Chondrocyte (in vitro differentiated cells): ENCODE measurements at places on chromosomes 6 and 20. TPM values are rescaled to one million over a fixed set of nuclear protein-coding genes. Genes with fewer than 3 reads are reported as not detected.
A peak's percentile ranks its signal among the peaks of the same experiment; 100 is the strongest.

GRCh38 chr6:6663421-6664135, 75.1 kb downstream of the LY86 start:
- DNase-seq: no peak
- H3K4me1 ChIP-seq: no peaks in the 10 kb centered on the region
- peaks cover 9% of the 10 kb centered on the region for H3K27me3 ChIP-seq

- no peak overlapping the region for H3K27ac ChIP-seq
- H3K36me3 ChIP-seq: no peaks in the 10 kb centered on the region
- H3K4me3 ChIP-seq: no peak overlapping the region
- peaks cover 14% of the 10 kb centered on the region for H3K27me3 ChIP-seq
- no peaks in the 10 kb centered on the region for H3K4me1 ChIP-seq
- DNase-seq: no peak
These were observed 116.8 kb downstream of the MAFB start for GRCh38 chr20:40572251-40572650.

- peaks cover 5% of the 10 kb centered on the region for H3K27me3 ChIP-seq
- no peaks in the 10 kb centered on the region for H3K36me3 ChIP-seq
- H3K27ac ChIP-seq: no peak overlapping the region
- no peak for DNase-seq
- H3K4me1 ChIP-seq: no peaks in the 10 kb centered on the region
These were observed 694.3 kb upstream of the FLRT3 start for GRCh38 chr20:15031546-15032351.

GRCh38 chr6:169575365-169575764, 126.5 kb downstream of the WDR27 start:
- no peak for DNase-seq
- peaks cover 7% of the 10 kb centered on the region for H3K36me3 ChIP-seq
- no peaks in the 10 kb centered on the region for H3K27me3 ChIP-seq
- no peak overlapping the region for H3K4me3 ChIP-seq
- no peak overlapping the region for H3K27ac ChIP-seq

- H3K4me3 ChIP-seq: no peak overlapping the region
- no peaks in the 10 kb centered on the region for H3K27me3 ChIP-seq
- DNase-seq: no peak
- no peak overlapping the region for H3K27ac ChIP-seq
- H3K36me3 ChIP-seq: no peaks in the 10 kb centered on the region
These were observed 34.0 kb downstream of the BMP5 start for GRCh38 chr6:55841341-55841740.

GRCh38 chr20:40675599-40676221, 13.3 kb downstream of the MAFB start:
- peaks cover 63% of the 10 kb centered on the region for H3K27me3 ChIP-seq
- no peak overlapping the region for H3K27ac ChIP-seq
- H3K4me3 ChIP-seq: no peak overlapping the region

- peaks cover 50% of the 10 kb centered on the region for H3K27me3 ChIP-seq
- H3K4me3 ChIP-seq: no peak overlapping the region
- H3K4me1 ChIP-seq: peaks cover 3% of the 10 kb centered on the region
- H3K27ac ChIP-seq: no peak overlapping the region
- H3K36me3 ChIP-seq: no peaks in the 10 kb centered on the region
- no peak for DNase-seq
These were observed 18.6 kb downstream of the CCM2L start for GRCh38 chr20:32028647-32029372.

GRCh38 chr6:170111816-170112582, 178.9 kb downstream of the DLL1 start:
- H3K36me3 ChIP-seq: no peaks in the 10 kb centered on the region
- H3K27me3 ChIP-seq: peaks cover 31% of the 10 kb centered on the region
- H3K27ac ChIP-seq: no peak overlapping the region
- no peaks in the 10 kb centered on the region for H3K4me1 ChIP-seq

DNA sequence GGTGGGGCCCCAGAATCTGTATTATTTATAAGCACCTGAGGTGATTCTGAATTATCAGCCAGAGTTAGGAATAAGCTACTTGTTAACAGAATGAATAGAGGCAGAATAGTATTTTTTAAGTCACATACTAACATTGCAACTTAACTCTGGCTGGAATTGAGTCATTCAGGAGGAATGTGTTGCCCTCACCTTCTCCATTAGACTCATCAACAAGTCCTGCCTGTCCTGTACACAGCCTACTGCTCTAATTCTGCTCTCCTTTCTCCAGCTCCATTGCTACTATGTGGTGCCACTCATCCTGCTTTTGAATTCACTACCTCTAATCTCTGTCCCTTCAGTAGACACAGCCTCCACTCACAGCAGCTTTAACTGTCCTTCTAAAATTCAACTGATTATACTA, 669.4 kb downstream of the DHX35 start:
- H3K4me3 ChIP-seq: no peak overlapping the region
- H3K4me1 ChIP-seq: no peaks in the 10 kb centered on the region
- H3K27ac ChIP-seq: no peak overlapping the region
- no peaks in the 10 kb centered on the region for H3K36me3 ChIP-seq
- no peak for DNase-seq

DNA sequence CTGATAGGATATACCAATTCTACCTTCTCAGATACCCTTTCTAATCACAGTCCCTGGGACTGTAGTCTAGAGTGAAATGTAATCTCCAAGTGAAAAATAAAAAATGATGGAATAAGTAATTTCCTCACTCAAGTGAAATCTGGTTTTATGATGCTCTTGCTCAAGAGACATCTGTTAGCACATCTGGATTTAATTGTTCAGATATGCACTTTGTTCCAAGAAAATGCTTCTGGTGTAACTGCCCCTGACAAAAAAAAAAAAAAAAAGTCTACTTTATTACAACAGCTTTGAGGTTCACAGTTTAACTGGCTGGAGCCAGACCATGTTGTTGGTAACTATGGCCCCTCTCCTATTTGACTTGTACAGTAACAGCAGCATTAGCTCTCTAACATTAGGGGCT, 251.8 kb downstream of the BTBD9 start:
- H3K4me1 ChIP-seq: peaks cover 24% of the 10 kb centered on the region
- H3K27me3 ChIP-seq: no peaks in the 10 kb centered on the region
- no peaks in the 10 kb centered on the region for H3K36me3 ChIP-seq
- no peak for DNase-seq

- no peak overlapping the region for H3K27ac ChIP-seq
- no peak for DNase-seq
- H3K36me3 ChIP-seq: no peaks in the 10 kb centered on the region
- no peaks in the 10 kb centered on the region for H3K4me1 ChIP-seq
These were observed 288.4 kb upstream of the SASH1 start for GRCh38 chr6:148054219-148054618.

DNA sequence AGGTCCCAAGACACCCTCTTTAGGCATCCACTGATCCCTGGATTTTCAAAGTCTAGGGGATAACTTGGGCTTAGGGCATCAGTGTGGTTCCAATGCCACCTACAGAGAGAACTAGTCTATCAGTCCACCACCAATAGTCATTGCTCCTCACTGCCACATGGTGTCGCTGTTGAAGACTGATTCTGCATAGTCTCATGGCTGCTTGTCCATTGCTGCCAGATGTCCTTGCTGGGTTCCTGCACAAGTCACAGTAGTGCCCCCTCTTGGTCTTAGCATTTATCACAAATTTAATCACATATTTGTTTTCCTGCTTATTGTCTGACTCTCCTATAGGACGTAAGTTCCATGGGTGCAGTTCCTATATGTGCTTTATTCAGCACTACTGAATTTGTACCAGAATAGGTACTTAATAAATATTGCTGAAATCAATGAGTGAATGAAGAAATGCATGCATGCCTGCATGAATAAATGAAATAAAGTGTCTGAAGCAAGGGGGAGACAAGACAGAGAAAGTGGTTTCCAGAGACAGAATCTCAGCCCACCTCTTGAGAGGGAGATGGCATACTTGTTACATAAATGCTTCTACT, 45.9 kb upstream of the RALY start:
- H3K4me1 ChIP-seq: no peaks in the 10 kb centered on the region
- H3K27me3 ChIP-seq: peaks cover 12% of the 10 kb centered on the region
- H3K4me3 ChIP-seq: no peak overlapping the region
- H3K36me3 ChIP-seq: peaks cover 5% of the 10 kb centered on the region
- DNase-seq: no peak
- H3K27ac ChIP-seq: no peak overlapping the region

- no peaks in the 10 kb centered on the region for H3K27me3 ChIP-seq
- no peak overlapping the region for H3K27ac ChIP-seq
- no peaks in the 10 kb centered on the region for H3K36me3 ChIP-seq
- no peak for DNase-seq
These were observed 409.6 kb upstream of the CHD6 start for GRCh38 chr20:42027746-42028268.

- peak overlapping the region; percentile 59 for H3K27ac ChIP-seq
- peaks cover 48% of the 10 kb centered on the region for H3K4me1 ChIP-seq
- peak overlapping the region; percentile 64 for H3K4me3 ChIP-seq
- peaks cover 3% of the 10 kb centered on the region for H3K36me3 ChIP-seq
- peaks cover 8% of the 10 kb centered on the region for H3K27me3 ChIP-seq
These were observed 64.8 kb upstream of the TMEM30A start for GRCh38 chr6:75349262-75349984.

DNA sequence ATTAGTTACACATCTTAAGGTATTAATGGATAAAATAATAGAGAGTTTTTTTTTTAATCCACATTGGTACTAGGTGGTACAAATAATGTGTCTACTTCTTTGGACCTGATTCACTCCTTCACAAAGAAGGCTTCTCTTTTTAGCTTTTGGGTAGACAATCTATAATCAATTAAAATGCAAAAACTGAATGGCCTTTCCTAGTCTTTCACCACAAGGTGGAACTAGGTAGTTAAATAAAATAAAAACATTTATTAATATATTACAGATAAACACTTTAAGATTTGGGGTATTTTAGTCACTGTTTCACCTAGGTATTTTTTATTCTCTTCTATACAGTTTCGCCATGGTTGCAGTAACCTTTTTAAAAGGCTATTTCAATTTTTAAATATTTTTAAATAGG, 68.3 kb upstream of the DST start:
- H3K4me1 ChIP-seq: peaks cover 52% of the 10 kb centered on the region
- DNase-seq: no peak
- no peak overlapping the region for H3K4me3 ChIP-seq
- H3K27ac ChIP-seq: no peak overlapping the region

DNA sequence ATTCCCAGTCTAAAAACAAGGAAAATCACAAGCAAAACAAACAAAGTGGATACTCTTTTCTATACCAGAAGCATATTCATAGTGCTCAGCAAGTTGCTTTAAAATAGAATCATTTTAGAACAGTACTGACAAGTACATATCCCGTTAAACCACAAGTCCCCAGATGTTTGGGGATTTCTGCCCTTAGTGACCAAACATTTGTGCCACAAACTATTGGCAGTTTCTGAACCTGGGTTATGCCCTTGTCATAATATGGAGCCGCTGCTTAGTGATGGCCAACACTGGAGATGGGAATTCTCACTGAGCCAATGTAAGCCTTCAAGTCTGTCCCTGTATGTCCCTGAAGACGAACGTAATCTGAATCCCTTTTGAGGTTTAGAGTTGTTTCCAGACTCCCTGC, 436.7 kb upstream of the JAG1 start:
- H3K36me3 ChIP-seq: no peaks in the 10 kb centered on the region
- DNase-seq: no peak
- peaks cover 28% of the 10 kb centered on the region for H3K4me1 ChIP-seq
- H3K4me3 ChIP-seq: no peak overlapping the region

DNA sequence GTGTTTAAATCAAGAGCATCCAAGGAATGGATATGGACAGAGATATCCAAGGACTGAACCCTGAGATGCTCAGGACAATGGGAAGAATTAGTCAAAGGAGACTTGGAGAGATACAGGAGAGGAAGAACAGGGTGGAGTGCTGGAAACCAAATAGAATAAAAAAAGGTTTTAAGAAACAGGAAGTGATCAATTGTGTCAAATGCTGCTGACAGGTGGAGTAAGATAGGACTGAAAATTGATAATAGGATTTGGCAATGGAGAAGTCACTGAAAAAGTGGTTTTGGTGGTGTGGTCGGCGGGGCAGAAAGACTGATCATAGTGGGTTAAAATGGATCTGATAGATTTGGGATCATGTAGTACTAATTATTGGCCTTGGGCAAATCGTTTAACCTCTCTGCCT, 37.9 kb upstream of the PNRC1 start:
- no peak overlapping the region for H3K27ac ChIP-seq
- no peaks in the 10 kb centered on the region for H3K27me3 ChIP-seq
- no peak for DNase-seq
- no peak overlapping the region for H3K4me3 ChIP-seq
- peaks cover 5% of the 10 kb centered on the region for H3K36me3 ChIP-seq

DNA sequence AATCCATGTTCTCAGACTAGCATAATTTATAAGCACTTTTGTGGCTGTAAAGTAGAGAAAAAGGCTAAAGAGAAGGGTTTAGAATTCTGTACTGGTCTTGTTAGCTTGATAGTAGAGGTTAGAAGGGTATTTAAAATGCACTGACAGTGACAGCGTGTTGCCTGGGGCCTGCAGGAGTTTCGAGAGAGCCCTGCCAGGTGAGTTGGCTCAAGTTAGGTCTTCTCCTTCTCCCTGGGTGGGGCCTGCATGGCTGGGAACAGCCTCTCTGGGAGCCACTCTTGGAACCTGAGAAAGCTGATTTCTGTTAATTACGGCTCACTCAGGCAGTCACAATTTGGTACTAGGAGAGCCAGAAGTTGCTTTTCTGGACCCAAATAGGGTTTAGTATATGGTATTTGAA, 103.7 kb downstream of the ARID1B start:
- H3K4me1 ChIP-seq: peaks cover 43% of the 10 kb centered on the region
- no peaks in the 10 kb centered on the region for H3K27me3 ChIP-seq
- H3K27ac ChIP-seq: no peak overlapping the region
- H3K36me3 ChIP-seq: no peaks in the 10 kb centered on the region
- H3K4me3 ChIP-seq: no peak overlapping the region

GRCh38 chr6:130365166-130366106, at the start of gene TMEM200A:
TSS of gene TMEM200A (plus strand) at chr6:130366017. CDS start at chr6:130440423, 74,406 bp downstream.
- H3K4me3 ChIP-seq: peak within 1 kb of the TSS; percentile 74
- DNase-seq: peak; percentile 91
- H3K27me3 ChIP-seq: peaks cover 4% of the 10 kb centered on the region
- H3K36me3 ChIP-seq: peaks cover 3% of the 10 kb centered on the region
- peak within 1 kb of the TSS; percentile 34 for H3K27ac ChIP-seq
- H3K4me1 ChIP-seq: peaks cover 13% of the 10 kb centered on the region

The SKIC2 gene
- total RNA-seq: 56.9 to 85.6 TPM (median 61.2 TPM) in 3 replicates

The NOTCH4 gene
- 0.82 to 1.6 TPM (median 1.4 TPM) in 3 replicates for total RNA-seq

The ADGRG6 gene
- total RNA-seq: 1.7 to 2.5 TPM (median 2.5 TPM) in 3 replicates

The PRR18 gene
- total RNA-seq: 0.36 to 0.70 TPM in 2 of 3 replicates, not detected in the other

The SNAP25 gene
- 0.46 to 0.65 TPM (median 0.60 TPM) in 3 replicates for total RNA-seq

The SLA2 gene
- 0.24 TPM in 1 of 3 replicates, not detected in the others for total RNA-seq

The MEI4 gene
- not detected in 3 replicates for total RNA-seq

The DTNBP1 gene
- total RNA-seq: 13.8 to 18.0 TPM (median 17.3 TPM) in 3 replicates

The SNAI1 gene
- 4.9 to 15.1 TPM (median 6.1 TPM) in 3 replicates for total RNA-seq

The NXT1 gene
- 16.9 to 18.2 TPM (median 18.1 TPM) in 3 replicates for total RNA-seq

The ADGB gene
- total RNA-seq: not detected in 3 replicates

The LAMA2 gene
- 1.9 to 9.8 TPM (median 2.5 TPM) in 3 replicates for total RNA-seq
